ENCODE measurements at places on chromosomes 16 and 17.
A peak's percentile ranks its signal among the peaks of the same experiment; 100 is the strongest.

DNA sequence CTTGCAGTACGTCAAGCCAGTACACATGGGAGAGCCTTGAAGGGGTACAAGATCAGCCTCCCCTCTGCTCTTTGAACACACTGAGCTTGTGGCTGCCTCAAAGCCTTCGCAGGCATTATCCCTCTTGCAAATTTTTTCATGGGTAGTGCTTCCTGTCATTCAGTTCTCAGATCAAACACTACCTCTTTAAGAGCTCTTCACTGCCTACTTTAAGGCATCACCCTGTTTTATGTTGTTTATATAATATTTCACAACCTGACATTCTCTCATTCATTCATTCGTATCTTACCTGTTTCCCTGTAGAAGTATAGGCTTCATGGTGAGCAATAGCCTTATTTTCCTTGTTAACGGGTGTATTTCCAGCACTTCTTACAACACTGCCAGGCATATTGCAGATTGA, 269.1 kb downstream of the CDH13 start:
- DNase-seq: no peak

GRCh38 chr17:69358688-69359596, 32.0 kb upstream of the ABCA5 start:
- no peak for DNase-seq

DNA sequence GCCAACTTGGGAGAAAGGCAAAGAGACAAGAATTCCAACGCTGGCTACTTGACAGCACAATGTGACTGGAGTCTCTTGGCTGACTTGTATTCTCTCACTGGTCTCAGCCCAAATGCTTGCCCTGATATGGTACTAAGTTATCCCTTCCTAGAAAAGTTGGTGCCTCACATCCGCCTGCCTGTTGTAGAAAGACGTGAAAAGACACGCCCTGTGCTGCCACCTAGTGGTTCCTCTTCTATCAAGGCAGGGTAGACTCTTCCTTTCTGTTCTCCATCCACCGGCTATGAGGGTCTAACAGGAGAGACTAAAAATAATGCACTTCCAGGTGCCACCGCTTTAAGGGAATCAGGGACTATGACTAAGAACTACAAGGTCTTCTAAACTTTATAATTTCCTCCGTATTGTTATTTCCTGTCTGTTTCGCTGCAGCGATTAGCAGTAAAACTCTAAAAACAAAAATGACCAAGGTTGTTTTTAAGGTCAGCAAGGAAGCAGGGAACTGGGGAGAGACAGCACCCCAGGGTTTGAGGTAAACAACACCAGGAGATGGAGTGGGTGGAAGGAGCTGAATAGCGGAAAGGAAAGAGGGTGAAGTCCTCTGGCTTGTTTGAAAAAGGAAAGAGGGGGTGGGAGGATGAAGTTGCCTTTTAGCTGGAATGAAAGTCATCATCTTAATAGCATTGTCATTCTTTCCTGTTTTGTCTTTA, 109.5 kb downstream of the YPEL2 start:
- DNase-seq: peak; percentile 72

GRCh38 chr17:59466946-59467801, 98.2 kb upstream of the DHX40 start:
- no peak for DNase-seq

DNA sequence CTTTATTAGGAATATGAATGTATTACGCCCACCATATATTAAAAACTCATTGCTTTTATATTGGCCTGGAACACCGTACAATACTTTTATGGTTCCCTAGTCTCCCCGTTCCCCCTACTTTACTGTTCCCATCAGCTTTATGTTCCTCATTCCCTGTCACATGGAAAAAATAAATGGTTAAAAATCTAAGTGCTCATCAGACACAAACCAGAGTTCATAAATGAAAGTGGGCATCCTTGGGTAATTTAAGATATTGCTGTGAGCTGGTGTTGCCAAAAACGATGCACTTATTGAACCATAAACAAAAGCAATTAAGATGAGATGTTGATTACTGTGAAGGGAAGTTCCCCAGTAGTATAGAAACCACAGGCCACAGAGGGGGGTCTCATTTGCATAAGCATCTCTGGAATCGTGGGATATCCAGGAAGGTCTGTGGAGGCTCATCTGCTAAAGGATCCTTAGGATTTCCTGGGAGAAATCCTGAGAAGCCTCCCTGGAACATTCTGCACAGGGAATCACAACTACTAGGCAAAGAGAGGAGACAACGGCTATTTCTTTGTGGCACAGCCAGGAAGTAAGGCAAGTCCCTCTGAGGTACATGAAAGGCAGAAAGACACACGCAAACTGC, 591.4 kb upstream of the CDH11 start:
- DNase-seq: no peak

DNA sequence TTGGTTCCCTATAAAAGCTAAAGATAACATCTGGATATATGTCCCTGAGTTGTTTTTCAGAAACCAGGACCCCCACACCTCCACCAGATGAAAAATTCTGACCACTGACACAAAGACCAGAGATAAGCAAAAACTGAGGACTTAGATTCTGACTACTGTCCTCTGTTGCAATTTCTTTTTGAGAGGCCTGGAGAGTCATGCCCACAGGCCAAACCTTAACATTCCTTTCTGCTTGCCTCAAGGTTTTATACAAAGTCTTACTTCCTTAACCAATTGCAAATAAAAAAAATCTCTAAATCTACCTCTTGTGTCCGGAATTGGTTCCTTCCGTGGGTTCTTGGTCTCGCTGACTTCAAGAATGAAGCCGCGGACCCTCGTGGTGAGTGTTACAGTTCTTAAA, 228.5 kb downstream of the ABCC12 start:
- no peak for DNase-seq

DNA sequence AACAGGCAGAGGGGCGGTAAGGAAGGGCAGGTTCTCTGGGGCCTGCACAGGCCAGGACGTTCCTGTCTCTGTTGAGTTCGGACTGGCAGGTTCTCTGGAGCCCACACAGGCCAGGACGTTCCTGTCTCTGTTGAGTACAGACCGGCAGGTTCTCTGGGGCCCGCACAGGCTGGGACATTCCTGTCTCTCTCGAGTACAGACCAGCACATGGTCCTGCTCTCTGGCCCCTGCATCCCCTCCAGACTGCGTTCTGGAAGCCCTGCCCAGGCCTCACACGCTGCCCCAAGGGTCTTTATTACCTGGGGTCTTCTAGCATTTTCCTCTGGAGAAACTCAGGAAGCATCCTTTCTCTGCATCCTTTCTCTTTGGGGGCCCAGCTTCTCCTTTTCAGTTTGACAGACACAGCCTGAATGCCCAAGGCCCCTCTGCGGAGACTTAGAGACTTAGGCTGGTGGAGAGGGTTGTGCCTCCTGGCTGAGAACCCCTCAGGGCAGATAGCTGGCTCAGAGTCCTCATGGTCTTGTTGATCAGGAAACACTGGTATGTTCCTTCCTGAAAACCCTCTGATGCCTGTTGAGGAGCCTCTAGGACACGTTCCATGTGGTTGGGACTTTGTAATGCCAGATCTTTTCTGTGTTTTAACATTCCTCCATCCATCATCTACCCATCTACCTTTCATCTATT, 18.0 kb upstream of the GSE1 start:
- DNase-seq: no peak

GRCh38 chr17:50588391-50589049, 28.0 kb downstream of the CACNA1G start:
- DNase-seq: no peak

GRCh38 chr16:90008708-90009145, 10.5 kb downstream of the DBNDD1 start:
- DNase-seq: peak; percentile 42

- DNase-seq: no peak
These were observed 412.0 kb downstream of the SHISA9 start for GRCh38 chr16:13313351-13313750.

- no peak for DNase-seq
These were observed 29.4 kb downstream of the OR1D5 start for GRCh38 chr17:3033741-3034577.

DNA sequence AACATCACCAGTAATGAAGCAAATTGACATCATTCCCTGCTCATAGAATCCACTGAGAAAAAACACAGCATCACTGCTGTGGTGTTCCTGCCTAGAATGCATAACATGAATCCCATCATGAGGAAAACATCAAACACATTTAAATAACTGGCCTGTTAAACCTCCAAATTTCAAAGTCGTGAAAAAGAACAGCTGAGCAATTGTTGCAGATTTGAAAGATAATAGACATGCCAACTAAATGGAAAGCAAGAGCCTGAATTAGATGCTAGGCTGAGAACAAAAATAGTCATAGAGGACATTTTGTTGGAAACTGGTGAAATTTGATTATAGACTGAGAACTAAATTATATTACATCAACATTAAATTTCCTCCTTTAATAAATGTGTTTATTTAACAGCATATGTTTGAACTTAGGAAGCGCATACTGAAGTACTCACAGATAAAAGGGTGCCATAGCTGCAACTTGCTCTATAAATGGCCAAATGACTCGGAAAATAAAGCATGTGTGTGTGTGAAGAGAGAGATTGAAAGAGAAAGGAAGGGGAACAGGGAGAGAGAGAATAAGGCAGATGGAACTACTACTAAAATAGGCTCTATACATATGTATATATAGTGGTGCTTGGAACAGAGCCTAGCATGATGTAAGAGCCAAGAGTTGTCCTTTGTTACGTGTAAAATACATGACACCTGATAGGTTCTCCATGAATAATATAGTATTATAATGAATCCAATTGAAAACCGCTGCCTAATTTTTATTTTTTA, 305.0 kb upstream of the MON1B start:
- no peak for DNase-seq

All from activated T-helper 9 cell treated with anti-CD3 and anti-CD28 coated beads, Interleukin-2, amount 50 U/mL, for 16 hours (primary cell).